HAP-1 (cell line): ENCODE measurements at places on chromosomes 4 and X.

DNA sequence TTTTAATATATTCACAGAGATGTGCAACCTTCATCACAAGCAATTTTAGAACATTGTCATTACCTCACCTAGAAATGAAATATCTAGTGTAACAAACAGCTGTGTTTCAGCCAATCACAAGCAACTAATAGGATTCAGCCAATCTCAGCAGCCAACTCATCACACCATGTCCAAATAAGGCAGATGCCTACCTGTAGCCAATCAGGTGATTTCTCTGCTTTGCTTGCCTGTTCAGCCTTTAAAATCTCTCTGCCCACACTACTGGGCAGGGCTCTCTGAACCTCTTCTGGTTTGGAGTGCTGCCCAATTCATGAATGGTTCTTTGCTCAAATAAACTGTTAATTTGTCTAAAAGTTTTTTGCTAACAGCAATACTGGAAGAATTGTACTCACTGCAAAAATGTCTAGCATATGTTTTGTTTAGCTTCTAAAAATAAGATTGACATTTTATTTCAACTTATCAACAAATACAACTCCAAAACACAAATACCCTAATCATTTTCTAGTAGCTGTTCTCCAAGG is 52.4 kb upstream of the IGFBP7 start:
- DNase-seq = no peak

GRCh38 chrX:118679290-118679689 is 48.1 kb upstream of the IL13RA1 start:
- DNase-seq = no peak

DNA sequence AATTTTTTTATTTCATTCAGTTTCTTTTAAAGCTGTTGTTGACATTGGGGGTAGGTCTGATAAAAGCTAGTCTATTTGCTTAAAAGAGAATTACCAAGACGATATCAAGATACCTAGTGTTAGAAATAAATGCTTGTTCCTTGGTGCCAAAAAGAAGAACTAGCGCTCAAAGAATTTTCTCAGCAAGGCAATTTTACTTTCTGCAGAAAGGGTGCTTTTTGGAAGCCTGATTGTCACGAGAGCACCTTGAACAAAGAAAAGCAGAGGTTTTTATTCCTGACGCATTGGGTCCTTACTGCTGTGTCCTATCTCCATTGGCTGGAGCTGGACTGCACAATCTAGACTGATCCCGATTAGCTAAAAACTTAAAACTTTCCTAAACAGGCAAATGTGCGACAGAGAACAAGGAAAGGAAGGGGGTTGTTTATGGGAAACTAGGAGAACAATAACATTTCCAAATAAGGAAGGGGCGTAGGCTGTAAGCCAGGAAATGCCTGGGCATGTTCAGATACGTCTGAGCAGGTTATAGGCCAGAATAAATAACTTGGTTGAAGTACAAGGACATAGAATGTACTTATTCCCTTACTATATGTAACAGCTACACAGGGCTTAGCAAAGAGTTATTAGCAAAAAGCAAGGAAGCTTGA is 50.3 kb upstream of the STPG2 start:
- no peak for DNase-seq

DNA sequence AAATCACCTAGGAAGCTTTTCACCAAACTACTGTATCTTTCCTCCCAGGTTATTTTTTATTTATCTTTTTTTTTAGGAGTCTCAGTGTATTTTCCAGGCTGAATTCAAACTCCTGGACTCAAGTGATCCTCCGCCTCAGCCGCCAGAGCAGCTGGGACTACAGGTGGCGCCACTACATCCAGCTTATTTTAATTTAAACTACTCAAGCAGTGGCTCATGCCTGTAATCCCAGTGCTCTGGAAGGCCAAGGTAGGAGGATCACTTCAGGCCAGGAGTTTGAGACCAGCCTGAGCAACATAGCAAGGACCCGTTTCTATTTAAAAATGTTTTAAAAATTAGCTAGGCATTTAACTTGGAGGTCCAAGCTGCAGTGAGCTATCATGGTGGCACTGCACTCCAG is 37.8 kb downstream of the LEF1 start:
- DNase-seq = no peak

DNA sequence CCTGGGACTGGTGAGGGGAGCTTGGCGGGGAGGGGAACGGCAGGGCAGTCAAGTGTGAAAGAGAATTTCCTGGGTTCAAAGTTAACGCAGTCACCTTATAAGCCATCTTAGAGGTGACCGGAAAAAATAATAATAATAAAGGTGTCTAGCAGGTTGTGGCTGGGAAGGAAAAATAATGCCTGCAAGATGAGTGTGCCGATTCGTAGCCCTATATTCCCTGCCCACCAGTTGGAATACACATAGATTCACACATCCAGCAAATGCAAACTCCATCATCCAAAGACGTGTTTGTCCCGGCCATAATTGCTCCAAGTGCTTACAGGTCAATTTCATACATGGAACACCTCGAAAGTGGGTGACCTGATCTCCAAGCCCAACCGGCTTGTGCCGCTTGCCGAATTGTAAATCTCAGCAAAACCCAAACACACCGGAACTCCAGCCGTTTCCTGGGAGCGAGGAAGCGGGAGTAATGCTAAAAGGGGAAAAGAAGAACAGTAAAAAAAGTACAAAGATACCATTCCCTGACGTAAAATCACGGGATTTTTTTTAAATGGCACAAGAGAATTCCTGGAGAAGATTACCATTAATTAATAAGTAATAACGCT is 1.3 kb upstream of the FAT1 start:
- DNase-seq = peak; percentile 47

DNA sequence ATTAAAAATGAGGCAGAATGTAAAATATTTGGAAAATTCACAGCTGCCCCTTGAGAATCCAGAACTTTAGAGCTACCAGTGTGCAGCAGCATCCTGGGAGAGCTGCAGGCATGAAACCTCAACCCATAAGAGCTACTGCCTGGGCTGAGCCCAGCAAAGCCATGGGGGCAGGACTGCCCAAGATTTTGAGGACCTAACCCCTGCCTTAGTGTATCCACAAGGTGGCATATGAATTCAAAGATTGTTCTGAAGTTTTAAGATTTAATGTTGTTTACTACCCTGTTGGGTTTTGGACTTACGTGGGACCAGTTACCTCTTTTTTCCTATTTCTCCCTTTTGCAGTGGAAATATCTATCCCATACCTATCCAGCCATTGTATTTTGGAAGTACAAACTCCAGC is 26.4 kb downstream of the CASP6 start:
- DNase-seq = no peak
